Substantia nigra (tissue), 51 donors: ENCODE measurements at places on chromosomes 3 and 15.

DNA sequence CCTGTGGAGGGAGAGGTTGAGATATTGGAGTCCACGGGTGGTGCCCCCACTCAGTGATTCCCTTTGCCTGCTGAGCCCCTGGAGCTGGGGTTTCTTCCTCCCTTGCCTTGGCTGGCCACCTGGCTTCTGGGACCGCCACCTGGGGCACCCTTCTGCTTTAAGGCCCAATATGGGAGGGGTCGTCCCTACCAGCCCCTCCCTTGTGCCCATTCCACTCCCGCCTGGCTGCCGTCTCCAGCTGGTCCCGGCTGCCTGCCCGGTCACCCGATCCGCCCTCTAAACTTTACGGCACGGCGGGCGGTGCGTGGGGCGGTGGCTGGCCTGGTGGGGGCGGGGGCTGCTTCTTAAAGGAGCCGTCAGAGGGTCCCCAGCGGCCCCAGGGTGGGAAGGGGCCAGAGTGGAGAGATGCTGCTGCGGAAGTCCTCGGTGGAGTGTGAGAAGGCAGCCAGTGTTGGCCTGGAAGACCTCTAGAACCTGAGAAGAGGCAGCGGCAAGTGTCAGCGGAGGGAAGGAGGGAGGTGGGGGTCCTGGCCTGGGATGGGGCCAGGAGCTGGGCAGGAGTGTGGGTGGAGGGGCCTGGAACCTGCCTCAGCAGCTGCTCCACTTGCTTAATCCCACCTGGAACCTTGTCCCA lies 1.6 kb upstream of the SEMA3B start:
- DNase-seq = peak; percentile 67

GRCh38 chr15:61943992-61944391 lies 116.3 kb downstream of the VPS13C start:
- DNase-seq = no peak

DNA sequence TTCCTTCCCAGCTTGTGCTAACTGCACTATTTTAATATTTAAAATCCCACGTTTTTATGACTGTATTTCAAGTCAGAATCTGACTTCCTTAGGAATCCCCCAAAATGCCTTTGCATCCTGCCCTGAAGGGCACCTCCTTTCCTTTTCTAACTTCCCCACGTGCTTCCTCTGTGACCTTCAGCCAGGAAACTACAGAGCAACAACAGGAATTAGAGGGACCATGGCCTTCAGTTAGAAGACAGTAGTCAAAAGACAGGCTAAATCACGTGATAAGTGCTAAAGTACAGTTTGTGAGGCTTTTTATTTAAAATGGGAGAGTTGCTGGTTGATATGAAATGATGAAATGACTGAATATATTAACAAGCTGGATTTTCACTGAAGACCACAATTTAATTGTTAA lies 11.8 kb upstream of the ABHD10 start:
- no peak for DNase-seq

- no peak for DNase-seq
Measured at GRCh38 chr3:17972959-17973906, 230.8 kb upstream of the TBC1D5 start.

GRCh38 chr15:54017251-54017650 lies 39.0 kb downstream of the UNC13C start:
- no peak for DNase-seq

- DNase-seq = no peak
Measured at GRCh38 chr3:168212664-168213285, 117.1 kb upstream of the GOLIM4 start.

DNA sequence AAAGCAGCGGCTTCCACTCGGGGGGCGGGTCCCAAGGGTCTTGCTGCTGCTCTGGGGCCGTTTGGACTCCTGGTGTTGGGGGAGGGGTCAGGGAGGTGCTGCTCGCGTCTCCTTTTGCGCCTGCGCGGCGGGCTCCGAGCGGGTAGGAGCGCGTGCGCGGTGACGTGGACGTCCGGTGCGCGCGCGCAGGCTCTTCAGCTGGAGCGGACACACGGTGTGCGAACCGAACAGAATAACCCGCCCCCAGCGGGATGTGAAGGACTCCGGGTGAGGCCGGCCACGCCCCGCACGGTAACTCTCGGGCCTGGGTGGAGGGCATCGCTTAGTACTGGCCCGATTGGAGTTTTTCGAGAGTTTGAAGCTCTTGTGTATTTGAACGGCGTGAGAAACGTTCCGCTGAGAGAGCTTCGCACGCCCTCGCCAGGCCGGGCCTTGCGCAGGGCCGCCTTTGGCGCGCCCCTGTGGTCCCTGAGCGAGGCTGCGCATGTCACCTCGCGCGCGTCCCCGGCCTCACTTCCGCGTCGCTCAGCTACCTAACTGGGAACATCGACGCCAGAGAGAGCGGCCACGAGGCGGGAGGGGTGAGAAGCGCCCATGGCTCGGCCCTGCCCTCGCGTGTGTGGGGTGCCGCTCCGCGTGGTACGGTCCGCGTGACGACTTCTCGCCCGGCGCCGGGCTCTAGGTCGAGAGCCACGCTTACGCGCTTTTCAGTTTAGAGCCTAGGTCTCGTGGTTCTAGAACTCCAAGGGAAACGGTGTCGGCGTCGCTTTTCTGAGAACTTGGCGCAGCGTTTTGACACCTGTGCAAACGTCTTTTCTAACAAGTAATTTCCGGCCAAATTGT lies at the start of gene MGA:
Gene MGA, plus strand, starts transcription at position 171 of the 843 bp plus-strand sequence.
- DNase-seq = peak; percentile 82

GRCh38 chr15:70284438-70285214 lies 186.9 kb upstream of the TLE3 start:
- DNase-seq = peak; percentile 26

DNA sequence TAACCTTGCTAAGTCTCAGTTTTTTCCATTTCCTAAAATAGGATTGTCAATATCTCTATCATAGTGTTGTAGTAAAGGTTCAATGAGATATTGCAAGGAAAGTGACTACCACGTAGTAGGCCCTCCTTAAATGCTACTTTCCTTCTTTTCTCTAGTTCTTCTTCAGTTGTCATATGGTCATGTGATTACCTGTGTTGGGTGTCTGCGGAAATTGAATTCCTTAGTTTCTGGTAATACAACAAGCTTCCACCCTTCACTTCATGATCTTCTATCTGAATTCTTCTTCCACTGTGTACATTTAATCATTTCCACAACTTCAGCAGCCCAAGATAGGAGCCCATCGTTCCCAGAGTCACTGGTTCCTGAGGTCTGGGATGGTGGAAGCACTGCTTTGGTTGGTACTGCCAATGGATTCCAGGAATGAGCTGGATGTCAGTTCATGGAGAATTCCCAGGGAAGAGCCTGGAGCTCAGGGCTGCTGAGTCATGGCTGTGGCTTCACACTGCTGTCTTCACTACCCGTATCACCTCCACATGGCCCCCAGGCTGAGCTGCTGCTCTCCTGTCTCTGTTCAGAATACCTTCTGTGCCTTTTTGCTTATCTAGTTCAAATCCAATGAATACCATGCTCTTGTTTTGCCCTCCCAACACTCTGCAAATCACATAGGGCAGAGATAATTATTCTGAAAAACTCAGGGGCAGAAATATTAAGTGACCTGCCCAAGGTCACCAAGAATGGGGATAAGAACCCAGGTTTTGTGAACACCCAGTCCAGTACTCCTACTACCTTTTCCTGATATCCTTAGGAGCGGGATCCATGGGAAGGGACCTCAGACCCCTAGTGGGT lies 98.6 kb downstream of the RPL39L start:
- DNase-seq = no peak

DNA sequence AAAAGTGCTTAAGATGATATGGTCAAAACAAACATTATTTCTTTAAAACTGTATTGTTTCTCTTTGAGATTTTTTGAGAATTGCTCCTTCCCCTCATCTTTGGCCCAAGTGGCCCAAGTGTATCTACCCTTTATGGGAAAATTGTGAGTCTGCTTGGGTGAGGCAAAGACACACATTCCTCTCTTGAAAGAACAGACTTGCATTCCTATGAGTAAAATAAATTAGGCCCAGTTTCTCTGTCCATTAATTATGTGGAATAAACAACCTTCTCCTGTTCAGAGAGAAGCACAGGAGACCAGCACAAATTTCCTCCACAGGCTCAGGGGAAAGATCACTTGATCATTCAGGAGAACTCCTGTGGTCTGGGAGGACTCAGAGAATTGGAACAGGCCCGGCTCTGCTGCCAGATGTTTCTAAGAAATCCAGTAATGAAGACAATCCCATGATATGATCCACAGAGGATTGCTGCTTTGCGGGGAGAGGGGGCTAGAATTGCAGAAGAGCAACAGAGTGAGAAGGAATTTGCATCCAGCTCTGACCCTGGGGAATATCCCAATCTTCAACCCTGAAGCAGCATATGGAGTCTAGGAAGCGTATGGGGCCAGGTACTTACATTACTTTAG lies 53.8 kb upstream of the BOC start:
- no peak for DNase-seq

GRCh38 chr3:73427048-73427706 lies 197.6 kb downstream of the PDZRN3 start:
- no peak for DNase-seq

- no peak for DNase-seq
Measured at GRCh38 chr3:52298149-52299098, 10.8 kb downstream of the GLYCTK start.

- no peak for DNase-seq
Measured at GRCh38 chr3:8278448-8278847, 223.2 kb upstream of the LMCD1 start.

DNA sequence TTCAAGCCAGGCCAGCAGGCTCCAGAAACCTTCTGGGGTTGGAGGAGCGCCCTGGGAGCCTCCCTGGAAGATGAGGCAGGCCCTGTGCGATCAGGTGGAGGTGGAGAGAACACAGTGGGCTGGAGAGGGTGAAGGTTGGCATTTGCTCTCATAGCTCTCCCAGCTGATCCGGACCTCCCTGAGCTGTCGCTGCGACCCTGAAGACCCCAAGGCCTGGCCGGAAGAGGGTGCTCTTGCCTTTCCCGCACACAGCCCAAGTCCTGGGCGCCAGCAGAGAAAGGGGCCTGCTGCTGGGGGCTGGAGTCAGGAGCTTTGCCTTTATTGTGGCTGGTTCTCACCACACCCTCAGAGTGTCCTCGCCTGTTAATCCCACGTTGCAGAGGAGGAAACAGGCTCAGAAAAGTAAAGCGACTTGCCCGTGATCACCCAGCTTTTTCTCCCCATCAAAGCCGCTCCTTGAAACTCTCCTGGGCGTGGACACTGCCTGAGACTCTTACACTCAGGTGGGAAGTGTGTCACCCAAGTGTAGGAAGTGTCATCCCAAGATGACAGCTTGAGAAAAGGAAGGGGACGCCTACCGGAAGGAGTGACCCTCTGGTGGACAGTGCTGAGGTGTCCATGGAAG lies 8.6 kb upstream of the RPL29 start:
- DNase-seq = peak; percentile 25
